ELF-1 (cell line): ENCODE measurements at places on chromosomes 12 and 14.

- no peak for DNase-seq
These were observed 13.6 kb downstream of the BCL11B start for GRCh38 chr14:99258341-99258861.

- DNase-seq: no peak
These were observed 3.4 kb upstream of the ABCB9 start for GRCh38 chr12:122969676-122970075.

DNA sequence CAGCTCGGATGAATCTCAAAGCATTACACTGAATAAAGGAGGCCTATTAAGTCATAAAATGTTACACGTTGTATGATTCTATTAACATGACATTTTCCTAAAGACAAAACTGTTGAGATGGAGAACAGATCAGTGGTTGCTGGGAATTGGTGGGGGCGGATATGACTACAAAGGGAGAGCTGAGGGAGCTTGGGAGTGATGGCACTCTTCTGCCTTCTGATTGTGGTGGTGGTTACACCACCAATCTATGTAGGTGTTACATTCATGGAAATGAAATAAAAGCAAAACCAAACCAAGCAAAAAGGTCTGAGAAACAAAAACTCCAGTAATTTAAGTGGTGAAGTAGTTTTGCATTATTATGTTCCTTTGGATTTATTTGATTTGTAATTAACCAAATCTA is 16.4 kb upstream of the EVL start:
- no peak for DNase-seq

- no peak for DNase-seq
These were observed 106.9 kb upstream of the ANO4 start for GRCh38 chr12:100687686-100688085.

DNA sequence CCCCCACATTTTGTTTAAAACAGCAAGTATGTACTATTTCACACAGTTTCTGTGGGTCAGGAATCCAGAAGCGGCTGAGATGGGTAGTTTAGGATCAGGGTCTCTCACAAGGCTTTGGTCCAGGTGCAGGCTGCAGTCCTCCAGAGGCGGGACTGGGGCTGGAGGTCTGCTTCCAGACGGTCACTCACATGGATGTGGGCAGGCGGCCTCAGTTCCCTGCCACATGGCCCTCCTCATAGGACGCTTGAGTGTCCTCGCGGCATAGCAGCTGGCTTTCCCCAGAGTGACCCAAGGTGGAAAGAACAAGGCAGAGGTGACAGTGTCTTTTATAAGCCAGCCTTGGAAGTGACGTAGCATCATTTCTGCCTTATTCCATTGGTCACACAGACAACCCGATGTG is 7.9 kb upstream of the C1RL start:
- no peak for DNase-seq

DNA sequence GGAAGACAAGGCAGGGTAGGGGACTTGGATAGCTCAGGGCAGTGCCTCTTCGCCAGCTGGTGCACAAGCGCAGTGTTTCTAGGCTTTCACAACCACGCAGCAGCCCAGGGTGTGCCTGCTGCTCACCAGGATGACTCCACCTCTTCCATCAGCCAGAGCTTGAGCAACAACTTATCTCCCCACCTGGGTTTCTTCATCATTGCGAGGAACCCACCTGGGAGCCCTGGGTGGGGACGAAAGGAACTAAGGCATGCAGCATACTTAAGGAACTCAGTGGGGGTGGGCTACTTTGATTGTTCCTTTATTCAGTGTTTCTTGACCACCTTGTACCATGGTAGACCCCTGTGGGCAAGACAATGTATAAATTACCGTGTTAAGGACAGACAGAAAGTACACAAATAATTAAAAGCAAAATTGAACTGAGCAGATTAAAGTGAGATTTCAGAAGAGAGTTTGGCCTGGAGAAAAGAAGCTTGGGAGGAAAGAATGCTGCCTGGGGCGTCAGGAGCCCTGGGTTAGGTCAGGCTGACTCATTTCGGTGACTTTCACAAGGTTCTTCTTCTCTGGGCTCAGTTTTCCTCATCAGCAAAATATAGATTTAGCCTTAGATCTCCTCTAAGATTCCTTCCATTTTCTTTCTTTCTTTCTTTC is 22.9 kb downstream of the KRT18 start:
- DNase-seq: peak; percentile 81

- peak; percentile 47 for DNase-seq
These were observed 1.1 kb downstream of the TAOK3 start for GRCh38 chr12:118371321-118372282.

DNA sequence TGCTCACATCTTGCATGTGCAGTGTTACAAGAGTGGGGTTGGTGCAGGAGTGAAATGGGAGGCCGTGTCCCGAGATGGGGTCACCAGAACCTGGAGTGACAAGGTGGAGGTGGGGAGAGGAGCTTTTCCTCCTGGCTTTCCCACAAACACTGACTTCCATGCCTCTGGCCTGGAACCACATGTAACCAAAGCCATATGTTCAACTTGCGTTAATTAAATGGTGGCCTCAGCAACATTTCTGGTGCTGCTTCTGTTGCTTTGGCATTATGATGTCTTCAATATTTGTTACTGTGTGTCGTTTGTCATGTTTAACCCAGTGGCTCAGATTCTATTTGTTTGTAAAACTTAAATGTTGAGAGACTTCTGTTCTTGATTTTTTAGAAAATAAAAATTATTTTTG is 110.2 kb downstream of the VCPKMT start:
- DNase-seq: no peak

DNA sequence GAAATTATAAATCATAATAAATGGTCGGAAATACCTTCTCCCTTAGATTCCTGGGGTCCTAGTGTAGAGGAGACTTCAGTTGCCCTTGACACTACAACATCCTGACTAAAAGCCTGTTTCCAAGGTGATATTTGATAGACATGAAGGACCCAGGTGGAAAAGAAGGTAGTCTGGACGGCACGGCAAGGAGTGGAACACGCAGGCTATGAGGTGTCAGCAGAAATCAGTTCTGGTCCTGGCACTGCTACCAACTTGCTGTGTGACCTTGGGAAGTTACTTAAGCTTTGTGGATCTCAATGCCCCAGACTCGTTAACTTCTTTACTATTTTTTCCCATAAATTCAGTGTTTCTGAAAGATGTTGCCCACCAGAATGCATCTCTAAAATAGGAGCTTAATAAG is 36.9 kb upstream of the BCL2L14 start:
- DNase-seq: no peak

DNA sequence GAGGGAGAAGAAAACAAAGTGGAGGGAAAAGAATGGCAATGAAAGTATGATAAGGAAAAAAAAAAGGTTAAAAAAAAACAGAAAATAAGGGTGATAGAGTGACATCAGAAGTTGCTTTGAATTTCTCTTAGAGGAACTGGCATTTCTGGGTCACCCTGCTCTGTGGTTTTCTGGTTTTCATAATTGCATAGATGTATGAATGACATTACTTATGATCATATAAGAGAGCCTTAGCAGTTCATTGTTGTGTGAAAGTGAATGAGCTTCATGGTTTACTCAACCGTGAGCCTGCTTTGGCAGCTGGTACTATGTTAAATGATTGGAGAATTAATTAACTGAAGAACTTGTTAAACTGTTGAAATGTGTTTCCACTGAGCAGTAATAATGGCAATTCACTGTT is 336.4 kb upstream of the FBXO33 start:
- DNase-seq: no peak

GRCh38 chr14:75842551-75842950 is 139.2 kb downstream of the TGFB3 start:
- DNase-seq: no peak

GRCh38 chr12:51591016-51591901 is at the start of gene SCN8A:
Gene SCN8A, plus strand, starts transcription at chr12:51591233. Its CDS starts 71,585 bp downstream, at chr12:51662818.
- DNase-seq: peak; percentile 69

GRCh38 chr14:70002589-70003346 is 123.6 kb downstream of the SMOC1 start:
- DNase-seq: no peak

- DNase-seq: no peak
These were observed 2.4 kb downstream of the CLEC12B start for GRCh38 chr12:10012630-10013330.

DNA sequence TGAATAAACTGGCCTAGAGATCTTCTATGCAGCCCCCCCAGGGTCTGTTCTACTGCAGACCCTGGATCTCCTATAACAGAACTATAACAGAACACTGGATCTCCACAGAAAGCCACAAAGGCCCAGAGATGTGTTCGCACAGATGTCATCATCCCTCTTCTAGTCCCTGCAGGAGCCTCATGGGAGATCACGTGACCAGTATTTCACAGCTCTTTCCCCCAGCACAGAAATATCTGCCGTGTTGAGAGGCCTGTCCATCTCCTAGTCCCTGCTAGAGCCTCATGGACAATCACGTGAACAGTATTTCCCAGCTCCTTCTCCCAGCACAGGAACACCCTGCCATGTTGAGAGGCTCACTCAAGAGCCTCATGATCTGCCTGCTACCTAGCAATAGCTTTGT is 331.7 kb downstream of the NRXN3 start:
- DNase-seq: no peak

GRCh38 chr12:105610459-105610858 is 280.0 kb downstream of the C12orf75 start:
- no peak for DNase-seq

DNA sequence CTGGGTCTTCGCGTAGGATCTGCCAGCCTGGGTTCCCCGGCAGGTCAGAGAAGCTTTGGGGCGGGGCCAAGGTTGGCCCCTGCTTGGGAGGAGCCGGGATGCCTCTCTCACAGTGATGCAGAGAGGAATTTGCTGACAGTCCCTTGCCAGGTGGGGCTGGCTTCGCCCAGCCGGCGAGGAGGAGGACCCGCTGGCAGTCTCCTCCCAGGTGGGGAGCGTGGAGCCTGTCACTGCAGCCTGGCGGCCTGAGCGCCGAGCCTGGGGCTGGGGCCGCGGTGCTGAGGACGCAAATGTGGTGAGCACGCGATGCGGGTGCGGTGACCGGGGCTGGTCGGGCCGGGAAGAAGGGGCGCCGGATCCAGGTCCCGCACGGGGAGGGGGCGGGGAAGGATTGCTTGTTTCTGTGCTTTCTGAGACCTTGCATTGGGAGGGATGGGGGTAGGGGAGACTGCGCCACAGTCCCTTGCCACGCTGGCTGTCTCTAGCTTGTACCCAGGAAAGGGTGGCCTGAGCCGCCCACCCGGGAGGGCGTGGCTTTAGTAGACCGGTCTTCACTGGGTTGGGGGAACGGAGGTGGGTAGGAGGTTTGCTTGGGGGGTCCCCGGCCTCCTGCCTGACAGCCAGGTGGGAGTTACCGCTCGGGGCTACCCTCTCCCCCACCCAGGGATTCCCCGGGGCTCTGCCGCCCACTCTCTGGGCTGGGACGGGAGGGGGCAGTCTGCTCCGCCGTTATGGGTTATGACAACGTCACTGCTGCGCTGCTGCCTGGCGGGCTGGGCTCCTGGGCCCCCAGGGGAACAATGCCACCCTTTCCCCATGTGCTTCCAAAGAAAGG is at the start of gene TMEM63C:
TMEM63C (plus strand) TSS at position 196 of the 835 bp plus-strand sequence. CDS start 37,016 bp downstream, outside the sequence.
- peak; percentile 98 for DNase-seq

GRCh38 chr12:65607401-65607841 is 216.9 kb upstream of the HMGA2 start:
- peak; percentile 85 for DNase-seq

- no peak for DNase-seq
These were observed 9.5 kb upstream of the SAV1 start for GRCh38 chr14:50677527-50678063.

DNA sequence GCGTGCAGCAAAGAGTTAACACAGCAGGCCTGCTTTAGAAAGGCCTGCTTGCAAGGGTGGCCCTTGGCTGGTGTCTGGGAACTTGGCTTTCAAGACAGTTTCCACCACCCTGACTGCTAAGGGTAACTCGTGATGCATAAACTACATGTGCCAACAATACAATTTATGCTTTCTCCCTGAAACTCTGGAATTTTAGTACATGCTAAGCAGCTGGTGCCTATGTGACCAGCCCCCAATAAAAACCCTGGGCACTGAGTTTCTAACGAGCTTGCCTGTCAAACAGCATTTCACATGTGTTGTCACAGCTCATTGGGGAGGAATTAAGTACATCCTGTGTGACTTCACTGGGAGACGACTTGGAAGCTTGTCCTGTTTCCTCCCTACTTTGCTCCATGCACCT is 133.1 kb downstream of the SLC5A8 start:
- DNase-seq: peak; percentile 6

DNA sequence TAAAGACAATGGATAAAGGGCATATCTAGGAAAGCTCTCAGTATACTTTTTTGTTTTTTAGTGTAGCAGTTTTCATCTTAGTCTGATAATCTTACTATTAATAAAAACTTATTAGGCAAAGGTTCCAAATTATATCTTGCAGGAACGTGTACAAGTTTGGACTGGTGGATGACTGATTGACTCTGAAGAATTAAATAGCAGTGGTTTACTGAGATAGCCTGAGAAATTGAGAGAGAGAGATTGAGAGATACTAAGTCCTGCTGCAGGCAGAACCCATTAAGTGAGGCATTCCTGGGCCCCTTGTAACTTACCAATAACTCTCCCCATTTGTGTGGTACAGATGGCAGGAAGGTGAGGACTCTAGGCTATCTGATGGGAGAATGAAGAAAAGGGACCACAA is 80.2 kb upstream of the SLC38A2 start:
- no peak for DNase-seq

GRCh38 chr12:4196805-4197420 is 76.6 kb upstream of the CCND2 start:
- DNase-seq: no peak

DNA sequence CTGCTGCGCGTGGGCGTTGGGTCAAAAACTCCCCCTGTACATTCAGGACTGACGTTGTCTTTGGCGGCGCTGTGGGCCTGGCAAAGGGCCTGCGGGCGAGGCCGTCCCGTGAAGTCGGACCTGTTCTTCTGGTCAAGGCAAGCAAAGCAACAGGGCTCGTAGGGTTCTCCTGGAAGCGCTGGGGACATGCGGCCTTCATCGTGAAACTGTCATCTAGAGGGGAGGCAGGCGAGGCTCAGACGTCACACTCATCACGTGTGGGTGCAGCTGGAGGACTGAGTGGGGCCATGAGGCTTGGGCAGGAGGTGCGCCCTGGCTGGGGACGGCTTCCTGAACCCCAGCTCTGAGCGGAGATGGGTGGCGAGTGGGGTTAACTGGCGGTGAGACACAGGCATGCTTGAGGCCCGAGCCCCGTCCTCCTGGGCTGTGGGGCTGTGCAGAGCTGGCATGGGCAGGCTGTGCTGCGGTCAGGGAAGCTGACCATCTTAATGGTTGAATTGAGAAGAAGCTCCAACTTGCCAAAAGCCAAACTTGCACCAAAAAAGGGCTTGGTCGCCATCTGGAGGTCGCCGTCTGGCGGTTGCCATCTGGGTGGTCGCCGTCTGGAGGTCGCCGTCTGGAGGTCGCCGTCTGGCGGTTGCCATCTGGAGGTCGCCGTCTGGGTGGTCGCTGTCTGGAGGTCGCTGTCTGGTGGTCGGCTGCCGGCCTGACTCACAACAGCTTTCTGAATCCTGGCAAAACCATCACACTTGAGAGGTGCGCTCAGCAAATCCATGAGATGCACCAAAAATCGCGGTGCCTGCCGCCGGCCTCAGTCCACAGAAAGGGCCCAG is 66.2 kb downstream of the NOC4L start:
- DNase-seq: peak; percentile 6

GRCh38 chr12:129269756-129270495 is 416.6 kb downstream of the GLT1D1 start:
- no peak for DNase-seq
